ENCODE measurements at places on chromosomes 2 and 18.
A peak's percentile ranks its signal among the peaks of the same experiment; 100 is the strongest.

- DNase-seq, result no peak
Measured at GRCh38 chr2:136214307-136215200, 96.6 kb upstream of the CXCR4 start.

DNA sequence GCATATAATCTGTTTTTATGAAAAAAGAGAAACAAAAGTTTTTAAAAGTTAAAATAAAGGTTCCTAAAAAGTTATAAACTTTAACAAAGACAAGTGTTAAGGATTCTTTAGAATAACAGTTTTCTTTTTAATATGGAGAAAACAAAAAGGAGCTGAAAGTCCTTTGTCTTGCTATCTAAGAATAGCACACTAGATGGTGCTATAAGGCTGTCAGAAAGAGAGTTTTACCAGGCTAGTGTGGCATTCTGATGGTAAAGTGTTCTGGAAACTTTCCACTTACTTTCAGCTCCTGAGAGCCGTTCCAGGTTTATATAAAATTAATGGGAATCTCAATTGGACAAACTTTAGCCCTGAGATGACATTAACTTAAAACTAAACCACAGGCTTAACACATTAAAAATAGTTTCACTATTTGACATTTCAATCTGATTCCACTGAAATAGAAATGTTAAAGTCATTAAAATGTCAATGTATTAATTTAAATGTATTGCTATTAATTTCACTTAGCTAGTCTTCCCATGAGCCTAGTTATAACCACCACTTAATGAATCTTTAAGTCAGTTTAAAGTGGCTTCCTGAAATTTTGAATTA lies 3.7 kb downstream of the FBXO48 start:
- DNase-seq, result no peak

DNA sequence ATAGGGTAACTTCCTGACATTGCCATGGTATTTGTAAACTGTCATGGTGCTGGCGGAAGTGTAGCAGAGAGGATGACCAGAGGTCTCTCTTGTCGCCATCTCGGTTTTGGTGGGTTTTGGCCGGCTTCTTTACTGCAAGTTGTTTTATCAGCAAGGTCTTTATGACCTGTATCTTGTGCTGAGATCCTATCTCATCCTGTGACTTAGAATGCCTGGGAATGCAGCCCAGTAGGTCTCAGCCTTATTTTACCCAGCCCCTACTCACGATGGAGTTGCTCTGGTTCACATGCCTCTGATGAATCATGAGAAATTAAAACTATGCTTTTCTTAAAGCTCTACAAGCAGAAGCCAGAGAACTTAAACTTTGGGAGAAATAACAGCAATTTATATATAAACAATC lies 12.7 kb upstream of the NFU1 start:
- no peak for DNase-seq

DNA sequence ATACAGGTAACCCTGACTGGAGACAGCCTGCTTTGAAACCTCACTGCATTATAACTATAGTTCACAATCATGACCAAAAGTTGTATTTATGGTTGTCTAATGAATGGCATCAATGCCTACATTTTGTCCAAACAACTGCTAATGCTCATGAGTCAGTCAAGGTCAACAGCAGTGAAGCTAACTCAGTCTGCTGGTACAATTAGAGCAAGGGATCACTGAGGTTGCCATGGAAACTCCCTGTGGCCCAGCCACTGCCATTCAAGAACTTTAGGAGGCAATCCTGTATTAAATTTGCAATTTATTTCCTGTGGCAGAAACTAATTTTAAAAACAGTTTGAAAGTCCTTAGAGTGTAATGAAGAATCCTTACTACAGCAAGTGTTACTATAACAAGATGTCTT lies 185.1 kb upstream of the SMAD7 start:
- DNase-seq, result no peak

GRCh38 chr2:101842471-101842870 lies 145.0 kb downstream of the MAP4K4 start:
- DNase-seq, result no peak

DNA sequence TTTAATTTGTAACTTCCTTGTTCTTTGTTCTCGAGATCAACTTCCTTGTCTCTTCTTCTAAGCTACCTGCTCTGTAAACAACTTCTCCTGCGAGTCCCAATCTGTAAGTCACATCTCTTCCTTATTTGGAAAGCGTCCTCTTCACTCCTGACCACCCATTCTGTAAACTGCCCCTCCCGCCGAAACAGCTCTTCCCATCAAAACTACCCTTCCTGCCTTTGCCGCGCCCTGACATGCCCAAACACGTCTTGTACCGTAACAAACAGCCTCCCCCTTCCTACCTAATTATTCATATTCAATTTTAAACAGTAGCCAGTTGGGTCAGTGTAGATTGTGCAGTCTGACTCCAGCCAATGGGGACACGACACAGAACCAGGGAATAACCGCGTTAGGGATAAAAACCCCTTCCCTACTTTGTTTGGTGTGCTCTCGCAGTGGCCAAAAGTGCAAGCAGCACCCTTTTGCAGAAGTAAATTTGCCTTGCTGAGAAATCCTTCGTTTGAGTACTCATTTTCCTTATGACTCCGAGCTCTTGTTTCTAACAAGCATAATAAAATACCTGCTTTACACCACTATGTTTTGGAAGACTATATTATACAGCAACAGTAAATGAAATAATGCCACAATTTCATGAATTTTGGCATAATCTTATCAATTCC lies 39.8 kb downstream of the PIAS2 start:
- no peak for DNase-seq

DNA sequence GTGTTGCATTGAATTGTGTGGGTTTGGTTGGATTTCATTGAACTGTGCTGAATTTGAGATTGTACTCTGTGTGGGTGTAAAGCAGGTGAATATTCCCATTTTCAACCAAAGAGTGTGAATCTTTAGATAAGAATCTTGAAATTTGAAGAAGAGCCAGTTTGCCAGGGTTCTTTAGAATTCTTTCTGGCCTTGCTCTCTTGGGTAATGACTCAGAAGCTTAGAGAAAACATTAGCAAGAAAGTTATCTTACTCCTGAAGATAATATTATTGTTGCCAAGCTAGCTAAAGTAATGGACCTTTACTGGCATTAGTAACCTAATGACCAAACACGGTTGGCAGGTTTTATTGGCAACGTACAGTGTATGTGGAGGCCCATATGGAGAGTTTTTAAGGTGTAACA lies 46.4 kb upstream of the SIX3 start:
- DNase-seq, result no peak

DNA sequence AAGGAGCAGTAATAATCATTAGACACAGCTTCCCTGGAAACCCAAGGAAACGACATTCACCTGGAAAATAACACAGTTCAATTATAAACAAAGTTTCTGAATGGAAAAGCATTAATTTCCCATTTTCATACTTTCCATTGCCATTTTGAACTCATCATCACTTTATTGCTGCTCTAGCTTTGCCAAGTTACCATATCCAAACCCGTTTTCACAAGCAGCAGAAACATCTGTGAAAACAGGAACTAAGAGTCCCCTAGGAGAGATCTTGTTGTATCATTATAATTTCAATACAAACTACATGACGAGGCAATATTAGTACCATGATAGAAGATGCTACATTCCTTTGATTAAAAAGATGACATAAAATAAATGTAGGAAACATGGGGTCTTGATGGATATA lies 597.0 kb upstream of the NRXN1 start:
- DNase-seq, result no peak

- no peak for DNase-seq
Measured at GRCh38 chr2:10880586-10881321, 31.0 kb upstream of the KCNF1 start.

- DNase-seq, result peak; percentile 3
Measured at GRCh38 chr2:44244135-44244871, 31.0 kb upstream of the SLC3A1 start.

DNA sequence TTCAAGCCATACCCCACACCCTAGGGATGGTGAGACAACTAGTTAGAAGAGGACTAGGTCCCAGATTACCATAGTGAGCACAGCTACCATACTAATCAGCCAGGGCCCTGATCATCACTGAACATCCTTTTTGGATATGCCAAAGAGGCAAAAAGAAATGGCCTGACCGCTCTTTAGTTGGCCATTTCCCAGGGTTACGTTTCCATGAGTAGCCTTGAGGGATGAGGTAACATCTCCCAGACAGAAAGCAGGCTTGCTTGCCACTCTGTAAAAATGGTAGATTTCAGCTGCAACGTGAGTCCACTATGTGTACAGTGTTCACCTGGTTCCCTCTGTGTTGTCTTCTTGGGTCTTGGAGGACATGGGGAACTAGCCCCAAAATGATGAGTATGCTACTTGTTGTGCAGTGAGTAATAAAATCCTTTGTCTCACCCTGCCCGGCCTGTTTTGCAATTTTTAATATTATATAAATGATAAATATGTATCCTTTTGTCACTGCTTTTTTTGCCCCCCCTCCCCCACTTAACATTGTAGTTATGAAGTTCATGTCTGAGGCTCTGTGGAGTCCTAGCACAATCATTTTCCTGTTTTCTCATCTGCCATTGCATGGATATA lies 8.9 kb upstream of the GALM start:
- DNase-seq, result no peak

DNA sequence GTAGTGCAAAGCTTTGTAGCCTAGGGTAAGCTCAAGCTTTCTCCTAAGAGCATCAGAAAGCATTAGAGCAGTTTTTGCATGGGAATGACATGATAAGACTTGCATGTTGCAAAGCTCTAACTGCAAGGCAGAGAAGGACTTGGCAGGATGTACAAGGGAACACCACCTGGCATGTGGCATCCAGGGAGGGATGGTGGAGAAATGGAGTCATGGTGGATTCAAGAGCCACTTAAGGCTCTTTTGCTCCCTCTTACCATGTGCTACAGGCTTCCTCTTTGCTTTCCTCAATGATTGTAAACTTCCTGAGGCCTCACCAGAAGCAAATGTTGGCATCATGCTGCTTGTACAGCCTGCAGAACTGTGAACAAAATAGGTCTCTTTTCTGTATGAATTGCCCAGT lies 266.0 kb downstream of the GLI2 start:
- DNase-seq, result no peak

DNA sequence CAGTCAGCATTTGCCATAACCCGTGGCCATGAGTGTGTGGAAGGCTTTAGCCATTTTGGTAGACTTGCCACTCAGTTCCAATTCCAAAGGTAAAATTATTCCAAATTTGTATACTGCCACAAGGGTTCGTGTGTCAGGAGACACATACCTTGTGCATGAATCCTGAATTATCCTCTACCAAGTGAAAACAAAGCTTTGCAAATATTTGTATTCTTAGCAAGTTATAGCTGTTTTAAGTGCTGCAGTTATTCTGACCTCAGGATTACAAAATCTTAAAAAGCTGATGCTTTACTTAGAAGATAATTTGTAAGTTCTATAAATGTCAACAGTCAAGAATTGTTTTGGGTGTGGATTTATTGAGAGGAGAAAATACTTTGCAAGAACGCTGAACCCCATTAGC lies 100.6 kb downstream of the ANTXR1 start:
- no peak for DNase-seq

GRCh38 chr2:68196120-68196716 lies 38.5 kb downstream of the PNO1 start:
- DNase-seq, result peak; percentile 31

GRCh38 chr2:10655499-10656225 lies 34.1 kb downstream of the NOL10 start:
- no peak for DNase-seq

GRCh38 chr2:55809875-55810621 lies 113.5 kb downstream of the EFEMP1 start:
- DNase-seq, result no peak

DNA sequence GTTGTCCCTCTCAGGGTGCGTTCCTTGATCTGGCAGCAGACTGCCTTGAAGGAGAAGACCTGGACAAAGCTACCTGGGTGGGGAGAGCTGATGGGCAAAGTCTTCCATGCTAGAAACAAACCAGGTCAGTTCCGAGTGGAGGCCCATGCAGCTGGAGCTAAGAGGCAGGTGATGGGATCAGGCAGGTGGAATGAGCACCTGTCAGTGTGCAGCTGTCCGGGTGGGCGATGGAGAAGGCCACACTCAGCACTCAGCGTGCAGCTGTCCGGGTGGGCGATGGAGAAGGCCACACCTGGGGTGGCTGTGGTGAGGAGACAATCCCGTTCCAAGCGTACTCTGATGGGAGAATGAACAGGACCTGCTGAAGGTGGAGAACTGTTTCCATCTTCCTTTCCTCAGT lies 237.3 kb upstream of the MYT1L start:
- DNase-seq, result no peak

GRCh38 chr2:148552675-148553331 lies 91.7 kb upstream of the EPC2 start:
- no peak for DNase-seq

DNA sequence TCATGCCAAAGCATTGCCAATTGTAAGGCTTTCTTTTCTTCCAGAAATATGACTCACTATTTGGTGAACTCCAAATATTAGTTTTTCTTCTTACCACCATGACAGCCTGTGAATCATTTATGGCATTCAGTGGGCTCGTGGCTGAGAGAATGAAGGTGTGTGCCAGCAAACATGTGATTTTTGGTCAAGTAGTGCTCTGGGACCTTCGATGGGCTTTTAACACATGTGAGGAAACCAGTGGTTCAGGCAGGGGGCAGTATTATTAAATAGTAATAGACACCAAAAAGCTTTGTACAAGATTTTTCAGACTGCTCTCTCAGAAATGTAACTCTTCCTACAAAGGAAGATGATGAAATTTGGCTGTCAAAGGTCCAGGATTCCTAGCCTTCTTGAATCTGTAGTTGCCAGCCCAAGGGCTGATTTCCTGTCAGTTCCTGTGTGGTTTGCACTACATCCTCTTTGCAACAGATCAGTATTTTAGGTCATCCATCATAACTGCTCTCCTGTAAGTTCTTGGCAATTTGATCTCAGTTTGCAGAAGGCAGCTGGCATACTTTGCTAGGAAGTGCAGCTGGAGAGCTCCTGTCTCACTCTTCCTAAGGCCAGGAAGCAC lies 64.3 kb downstream of the BABAM2 start:
- peak; percentile 11 for DNase-seq

DNA sequence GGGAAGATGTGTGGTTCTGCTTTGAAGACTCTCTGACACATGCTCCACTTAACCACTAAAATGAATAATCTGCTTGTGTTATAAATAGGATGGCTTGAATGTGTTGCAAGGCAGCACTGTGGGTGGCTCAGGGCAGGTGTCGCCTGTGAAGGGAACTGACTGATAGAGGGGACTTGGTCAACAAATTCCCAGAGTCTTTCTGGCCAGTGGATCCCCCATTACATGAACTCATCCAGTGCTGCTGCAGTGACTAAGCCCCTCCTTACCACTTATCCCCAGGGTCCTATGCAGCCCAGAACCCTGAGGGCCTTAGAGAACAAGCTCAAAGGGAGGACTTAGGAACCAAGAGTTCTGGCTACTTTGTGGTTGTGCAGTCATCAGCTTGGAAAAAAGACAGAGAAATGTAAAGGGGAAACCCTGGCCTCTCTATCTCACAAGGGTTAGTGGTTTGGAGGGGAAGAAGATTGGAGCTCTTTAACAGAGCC lies 226.2 kb upstream of the TNP1 start:
- no peak for DNase-seq

- DNase-seq, result no peak
Measured at GRCh38 chr18:37276111-37276890, 289.3 kb downstream of the CELF4 start.

DNA sequence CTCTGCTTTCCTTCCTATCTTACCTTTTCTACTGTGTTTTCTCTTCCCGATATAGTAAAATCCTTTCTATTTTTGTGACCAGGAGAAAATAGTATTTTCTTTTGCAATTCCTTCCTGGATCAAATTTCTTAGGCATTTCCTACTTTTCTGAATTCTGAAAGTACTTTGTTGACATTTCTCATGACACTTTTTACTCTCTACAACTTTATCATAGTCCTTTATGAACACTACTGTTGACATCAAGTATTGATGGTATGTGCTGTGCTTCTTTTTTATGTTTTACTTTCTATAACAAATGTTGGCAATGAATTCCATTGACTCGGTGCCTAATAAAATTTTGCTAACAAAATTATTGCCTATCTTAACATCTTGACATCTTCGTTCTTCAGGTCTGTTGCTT lies 217.7 kb upstream of the TCF4 start:
- DNase-seq, result no peak
